Astrocyte (in vitro differentiated cells and primary cell): ENCODE measurements at places on chromosomes 2 and 18. TPM values are rescaled to one million over a fixed set of nuclear protein-coding genes. Genes with fewer than 3 reads are reported as not detected.

LBX2 gene
- 0.89 and 1.0 TPM in 2 replicates for total RNA-seq

DSG1 gene
- 0.05 TPM in 1 of 2 replicates, not detected in the other for total RNA-seq

MCEE gene
- total RNA-seq, result 13.1 and 18.3 TPM in 2 replicates

MITD1 gene
- 16.7 and 20.9 TPM in 2 replicates for total RNA-seq

RNPEPL1 gene
- 22.7 and 25.2 TPM in 2 replicates for total RNA-seq

LRP1B gene
- 1.5 and 2.5 TPM in 2 replicates for total RNA-seq

KHK gene
- 0.94 and 0.95 TPM in 2 replicates for total RNA-seq

GNAL gene
- total RNA-seq, result 3.6 and 4.5 TPM in 2 replicates

TEKT4 gene
- not detected in 2 replicates for total RNA-seq

CNOT11 gene
- total RNA-seq, result 36.7 and 37.0 TPM in 2 replicates

DSC1 gene
- 0.18 and 0.43 TPM in 2 replicates for total RNA-seq
